NCI-H510A (cell line): ENCODE measurements at places on chromosomes 16 and 17.
A peak's percentile ranks its signal among the peaks of the same experiment; 100 is the strongest.

- peak; percentile 73 for DNase-seq
These were observed 43.0 kb upstream of the ZNF750 start for GRCh38 chr17:82882715-82883418.

GRCh38 chr17:59837308-59838051, 55.3 kb downstream of the TUBD1 start:
- DNase-seq = peak; percentile 100

DNA sequence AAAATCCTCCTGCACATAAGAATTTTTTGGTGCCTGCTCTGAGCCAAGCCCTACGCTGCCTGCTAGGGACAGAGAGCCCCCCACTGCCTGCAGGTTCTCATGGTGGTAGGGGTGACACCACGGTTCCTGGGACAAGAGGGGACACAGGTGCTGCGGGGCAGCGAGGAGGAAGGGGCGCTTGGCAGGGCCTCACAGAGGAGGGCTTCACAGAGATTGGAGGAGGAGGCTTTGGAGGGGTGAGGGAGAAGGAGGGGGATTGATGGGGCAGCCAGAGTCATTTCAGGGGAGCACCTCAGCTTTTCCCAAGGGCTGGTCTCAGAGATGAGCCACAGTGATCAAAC, 29.8 kb upstream of the GSG1L start:
- no peak for DNase-seq

DNA sequence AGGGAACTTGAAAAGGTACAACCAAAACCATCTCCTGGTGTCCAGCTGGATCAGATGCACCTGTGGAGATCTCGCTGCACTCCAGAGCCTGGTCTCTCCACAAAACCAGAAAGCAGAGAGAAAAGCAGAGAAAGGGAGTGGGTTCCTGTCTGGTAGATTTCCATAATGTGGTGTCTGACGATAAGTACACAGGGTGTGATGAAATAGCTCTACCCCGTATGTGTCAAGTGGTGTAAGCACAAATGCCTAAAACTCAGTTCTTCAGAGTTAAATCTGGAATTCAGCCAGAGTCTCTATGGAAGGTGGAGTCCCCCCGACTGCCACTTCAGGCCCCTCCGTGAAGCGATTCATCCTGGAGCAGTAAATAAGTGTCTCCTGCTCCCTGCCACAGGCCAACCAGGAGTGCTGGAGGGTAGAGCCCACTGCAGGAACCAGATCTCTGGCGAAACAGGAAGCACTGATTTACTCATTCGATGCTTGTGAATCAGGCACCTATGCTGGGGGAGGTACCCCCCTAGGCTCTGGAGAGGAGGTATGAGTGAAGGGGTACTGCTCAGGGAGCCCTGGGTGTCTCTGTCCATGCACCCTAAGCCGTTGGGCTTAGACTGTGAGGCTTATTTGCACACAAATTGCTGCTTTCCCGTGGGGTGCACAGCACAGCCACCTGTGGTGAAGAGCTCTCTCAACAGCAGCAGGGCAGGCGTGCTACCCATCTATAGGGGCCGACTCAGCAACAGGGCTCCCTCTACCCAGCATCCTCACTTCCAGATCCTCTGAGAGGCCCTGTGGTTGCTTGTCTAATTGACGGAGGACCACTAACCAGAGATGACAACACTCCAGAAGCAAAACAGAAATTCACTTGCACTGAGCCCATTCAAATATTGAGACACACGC, 97.1 kb upstream of the MYOCD start:
- no peak for DNase-seq

- peak; percentile 66 for DNase-seq
These were observed 867 bp upstream of the LIMD2 start for GRCh38 chr17:63700528-63701455.

DNA sequence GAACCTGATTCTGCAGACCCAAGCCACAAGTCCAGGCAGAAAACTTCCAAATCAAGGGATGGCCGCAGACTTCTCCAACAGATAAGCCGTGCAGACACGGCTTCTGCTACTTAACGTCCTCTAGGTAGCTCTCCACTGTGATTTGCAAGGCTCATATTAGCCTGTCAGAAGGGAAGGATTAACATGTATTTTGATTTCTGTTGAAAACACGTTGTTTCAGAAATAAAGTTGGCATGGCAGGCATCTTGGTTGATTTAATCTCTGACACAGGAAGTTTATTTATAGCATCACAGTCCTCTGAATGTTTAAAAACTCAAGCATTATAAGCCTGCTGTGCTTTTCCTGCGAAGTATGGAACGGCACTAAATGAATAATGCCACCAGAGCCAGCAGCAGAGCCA, 166.8 kb upstream of the TOX3 start:
- DNase-seq = no peak

DNA sequence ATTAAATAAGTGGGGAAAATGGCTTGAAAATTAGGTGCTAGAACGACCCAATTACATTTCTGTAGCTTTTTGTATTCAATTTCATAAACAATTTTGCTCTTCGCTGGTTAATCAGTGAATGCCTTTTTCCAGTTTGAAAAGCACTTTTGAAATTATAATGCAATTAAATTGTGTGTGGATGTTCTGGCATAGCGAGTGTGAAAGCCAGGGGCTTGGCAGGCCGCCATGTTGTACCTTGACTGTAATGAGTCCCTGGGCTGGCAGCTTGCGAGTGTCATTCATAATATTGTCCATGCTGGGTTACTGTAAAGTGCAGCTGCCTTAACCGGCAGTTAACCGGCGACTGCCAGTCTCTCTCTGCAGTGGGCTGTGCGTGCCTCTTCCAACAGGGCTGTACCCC, 177.8 kb downstream of the CCDC182 start:
- DNase-seq = no peak

GRCh38 chr16:62036101-62036801, at the start of gene CDH8:
CDH8 (minus strand) TSS chr16:62036438; CDS start chr16:62021403, 15,035 bp downstream.
- no peak for DNase-seq

DNA sequence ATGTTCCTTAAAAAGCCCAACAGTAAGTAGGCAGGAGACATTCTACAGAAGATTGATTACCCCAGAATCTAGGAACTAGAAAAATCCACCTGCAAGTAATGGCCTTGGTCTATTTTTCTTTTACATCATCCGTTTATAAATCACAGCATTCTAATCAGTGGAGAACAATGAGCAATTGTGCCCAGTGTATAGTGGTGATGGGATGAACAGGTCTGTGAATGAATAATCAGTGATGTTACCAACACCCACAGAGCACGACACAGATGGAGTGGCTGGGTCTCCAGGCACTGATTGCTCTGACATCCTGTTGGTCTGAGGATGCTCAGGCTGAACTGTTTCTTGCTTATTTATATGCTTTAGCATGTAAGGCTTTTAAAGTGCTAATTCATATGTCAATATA, 1251.2 kb upstream of the CDH8 start:
- DNase-seq = no peak

DNA sequence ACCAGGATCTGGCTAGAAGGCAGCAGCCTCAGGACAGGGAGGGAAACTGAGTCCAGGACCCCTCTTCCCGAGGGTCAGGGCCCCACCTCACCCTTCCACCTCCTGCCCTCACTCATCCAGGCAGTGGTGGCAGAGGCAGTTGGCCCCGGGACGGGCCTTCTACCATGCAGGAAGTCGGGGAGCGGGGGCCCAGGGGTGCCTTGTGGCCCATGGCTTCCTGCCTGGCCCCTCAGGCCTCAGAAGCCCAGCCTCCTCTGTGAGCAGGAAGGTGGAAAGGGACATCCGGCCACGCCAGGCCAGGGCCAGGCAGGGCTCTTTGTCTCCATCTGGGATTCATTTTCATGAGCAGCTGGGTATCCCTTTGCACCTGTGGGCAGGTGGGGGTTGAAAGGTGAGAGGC, 58.5 kb downstream of the BAHCC1 start:
- DNase-seq = no peak

GRCh38 chr16:84271037-84271436, 23.6 kb upstream of the WFDC1 start:
- DNase-seq = no peak

DNA sequence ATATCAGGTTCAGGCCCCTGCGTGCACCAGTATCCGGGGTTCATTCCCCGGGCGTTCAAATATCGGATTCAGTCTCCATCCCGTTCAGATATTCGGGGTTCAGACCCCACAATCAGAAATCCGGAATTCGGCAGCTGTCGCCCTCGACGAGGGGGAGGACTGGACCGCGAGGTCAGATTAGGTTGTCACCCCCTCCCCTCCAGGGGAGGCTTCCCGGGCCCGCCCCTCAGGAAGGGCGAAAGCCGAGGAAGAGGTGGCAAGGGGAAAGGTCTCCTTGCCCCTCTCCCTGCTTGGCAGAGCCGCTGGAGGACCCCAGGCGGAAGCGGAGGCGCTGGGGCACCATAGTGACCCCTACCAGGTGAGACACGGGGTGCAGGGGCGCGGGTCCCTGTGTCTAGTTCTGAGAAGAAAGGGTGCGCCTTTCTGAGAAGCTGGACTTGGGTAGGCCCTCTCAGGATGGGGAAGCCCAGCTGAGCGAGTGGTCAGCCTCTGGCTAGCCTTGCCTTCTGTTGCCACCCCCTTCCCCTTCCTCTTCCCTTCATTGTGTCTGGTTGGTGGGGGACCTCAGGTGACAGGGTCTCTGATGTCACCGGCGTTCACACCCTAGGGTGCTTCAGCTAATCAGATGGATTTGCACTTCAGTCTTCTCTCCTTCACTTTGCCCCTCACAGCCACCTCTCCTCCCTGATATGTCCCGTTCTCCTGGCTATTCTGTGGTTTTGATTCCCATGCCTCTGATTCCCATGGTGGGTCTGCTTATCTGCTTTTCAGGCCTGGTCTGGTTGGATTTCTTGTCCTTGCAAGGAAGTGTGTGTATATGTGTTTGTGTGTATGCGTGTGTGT, 844 bp downstream of the TAOK2 start:
- no peak for DNase-seq

DNA sequence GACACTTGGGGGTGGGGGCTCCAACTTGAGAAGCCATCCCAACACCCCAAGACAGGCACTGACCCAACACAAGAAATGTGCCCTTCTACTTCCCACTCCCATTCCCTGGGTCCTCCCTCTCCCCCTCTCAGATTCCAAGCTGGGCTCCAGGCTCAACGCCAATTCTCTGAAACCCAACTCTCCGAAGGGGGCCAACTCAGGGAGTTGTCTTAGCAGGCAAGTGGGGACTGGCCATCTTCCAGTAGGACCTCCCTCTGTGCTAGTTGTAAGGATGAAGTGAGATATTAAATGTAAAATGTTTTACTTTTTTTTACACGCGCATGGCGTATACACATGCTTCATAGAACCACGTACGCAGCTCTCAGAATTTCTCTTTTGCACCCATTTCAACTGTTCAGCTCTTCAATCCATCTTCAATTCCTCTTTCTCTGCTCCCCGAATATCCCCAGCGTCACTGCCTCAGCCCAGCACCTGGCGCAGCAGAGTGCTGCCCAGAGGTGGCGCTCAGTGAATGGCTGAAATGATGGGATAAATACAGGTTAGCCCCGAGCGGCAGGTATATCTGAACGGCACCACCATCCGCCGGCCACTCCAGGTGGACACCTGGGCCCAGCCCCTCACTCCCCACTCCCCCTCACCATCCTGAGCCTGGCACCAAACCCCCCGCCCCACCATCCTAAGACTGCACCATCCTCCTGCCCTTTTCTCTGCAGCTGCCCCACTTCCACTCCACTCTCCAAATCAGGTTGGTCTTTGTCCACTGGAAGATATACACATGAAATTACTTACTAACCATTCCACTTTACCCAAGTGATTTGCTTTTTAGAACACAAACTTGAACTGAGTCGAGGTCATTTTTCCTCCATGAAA, 43.9 kb upstream of the TNRC6C start:
- DNase-seq = no peak

- no peak for DNase-seq
These were observed 123.4 kb downstream of the ASIC2 start for GRCh38 chr17:33169580-33170285.

- no peak for DNase-seq
These were observed 191.7 kb downstream of the C16orf95 start for GRCh38 chr16:87125206-87126155.

DNA sequence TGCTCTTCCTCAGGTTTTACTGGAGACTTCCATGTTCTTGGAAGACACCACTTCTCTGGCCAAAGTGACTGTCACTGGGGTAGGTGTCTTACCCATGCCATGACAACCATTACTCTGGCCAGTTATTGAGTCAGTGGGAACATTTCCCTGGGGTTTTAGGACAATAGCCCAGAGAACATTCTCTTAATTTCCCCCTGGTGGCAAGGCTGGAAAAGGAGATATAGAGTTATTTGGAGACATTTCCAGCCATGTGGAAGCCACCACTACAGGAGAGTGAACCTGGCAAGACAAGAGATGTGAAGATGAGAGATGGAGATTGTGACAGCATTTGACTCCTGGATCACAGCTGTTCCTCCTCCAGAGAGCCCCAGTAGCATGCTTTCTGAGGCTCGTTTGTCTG, 106.2 kb downstream of the CDK5R1 start:
- DNase-seq = no peak
